ENCODE measurements at places on chromosomes 13 and 19. TPM values are rescaled to one million over a fixed set of nuclear protein-coding genes. Genes with fewer than 3 reads are reported as not detected.
A peak's percentile ranks its signal among the peaks of the same experiment; 100 is the strongest.

DNA sequence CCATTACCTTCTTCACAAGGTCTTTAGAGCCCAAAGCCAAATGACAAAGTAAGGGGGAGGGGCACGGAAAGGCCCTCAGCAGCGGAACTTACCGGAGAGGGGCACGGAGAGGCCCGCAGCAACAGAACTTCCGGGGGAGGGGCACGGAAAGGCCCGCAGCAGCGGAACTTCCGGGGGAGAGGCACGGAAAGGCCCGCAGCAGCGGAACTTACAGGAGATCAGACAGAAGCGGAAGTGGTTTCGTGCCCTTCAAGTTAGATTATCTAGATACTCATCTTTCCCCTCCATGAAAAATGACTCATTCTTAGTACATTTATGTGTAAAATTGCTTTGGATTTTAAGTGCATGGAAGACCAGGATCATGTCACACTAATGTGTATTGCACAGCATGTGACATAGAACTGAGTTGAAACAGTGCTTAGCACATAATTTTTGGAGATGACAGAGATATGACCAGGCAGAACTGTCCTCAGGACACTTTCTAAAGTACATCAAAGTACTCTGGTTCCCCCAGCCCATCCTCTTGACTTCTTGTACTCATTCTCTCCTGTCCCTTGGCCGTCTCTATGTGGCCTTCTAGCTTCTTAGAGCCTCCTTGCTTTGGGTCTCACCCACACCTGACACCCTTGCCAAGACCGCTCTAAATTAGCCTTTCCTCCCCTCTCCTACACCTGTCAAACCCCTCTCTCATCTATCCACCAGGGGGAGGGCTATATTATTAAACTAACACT, 25.7 kb upstream of the TPTE2 start:
- DNase-seq: peak; percentile 24

GRCh38 chr13:50149214-50149613, 134.0 kb downstream of the KCNRG start:
- DNase-seq: no peak

GRCh38 chr13:28744656-28745055, 25.9 kb upstream of the SLC46A3 start:
- no peak for DNase-seq

GRCh38 chr19:20315543-20315942, 148.5 kb downstream of the ZNF486 start:
- no peak for DNase-seq

DNA sequence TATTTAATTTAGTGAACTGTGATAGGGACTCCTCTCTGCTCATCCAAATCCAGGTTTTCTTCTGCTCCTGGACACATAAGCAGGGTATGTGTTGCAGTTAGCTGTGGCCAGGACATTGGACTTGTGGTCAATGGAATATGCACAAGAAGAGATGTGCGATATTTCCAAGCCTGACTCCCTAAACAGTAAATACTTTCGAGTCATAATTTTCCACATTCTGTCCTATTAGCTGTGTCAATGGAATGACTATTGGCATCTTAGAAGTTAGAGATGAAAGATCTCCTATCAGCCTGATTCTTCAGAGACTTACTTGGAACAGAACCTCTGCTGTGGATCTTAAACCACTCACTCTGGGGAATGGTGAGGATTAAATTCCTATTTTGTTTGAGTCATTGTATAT, 771.0 kb downstream of the EFNB2 start:
- peak; percentile 8 for DNase-seq

GRCh38 chr19:50645107-50645506, 4.1 kb upstream of the C19orf81 start:
- no peak for DNase-seq

TMIGD2 gene
- not detected for total RNA-seq

- peak; percentile 55 for DNase-seq
Observed at GRCh38 chr13:37138169-37138568, 32.7 kb upstream of the CSNK1A1L start.

GRCh38 chr13:21986602-21987001, 315.7 kb downstream of the FGF9 start:
- no peak for DNase-seq

DCT gene
- total RNA-seq: not detected

GRCh38 chr13:65054277-65054676, 2175.9 kb downstream of the PCDH9 start:
- no peak for DNase-seq

DNA sequence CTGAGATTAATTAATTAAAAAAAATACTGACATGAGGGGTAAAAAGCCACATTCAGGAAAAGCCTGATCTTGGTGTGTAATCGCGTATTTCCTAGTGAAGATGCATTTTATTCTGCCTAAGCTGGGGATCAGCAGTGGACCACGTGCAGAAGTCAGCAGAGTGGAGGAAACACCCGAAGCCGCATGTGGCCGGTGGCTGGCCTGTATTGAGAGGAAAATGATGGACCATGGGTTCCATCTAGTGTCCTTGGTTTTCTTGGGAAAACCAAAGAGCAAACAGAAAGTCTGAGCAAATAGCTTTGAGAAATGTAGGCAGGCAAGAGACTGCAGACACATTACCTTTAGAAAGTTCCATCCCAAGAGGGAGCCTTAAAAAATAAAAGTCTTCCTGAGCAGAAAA, 23.7 kb upstream of the SHISA2 start:
- peak; percentile 14 for DNase-seq

GRCh38 chr13:23202383-23202782, 21.6 kb downstream of the SGCG start:
- no peak for DNase-seq

All from LHCN-M2 (cell line).